GM13977 (cell line): ENCODE measurements at places on chromosomes 5 and 9.

GRCh38 chr9:87741891-87742290, 16.0 kb downstream of the CTSL start:
- DNase-seq: no peak

GRCh38 chr9:135000647-135001245, 83.0 kb upstream of the FCN1 start:
- DNase-seq: no peak

- no peak for DNase-seq
Measured at GRCh38 chr9:130482463-130482862, 37.7 kb downstream of the ASS1 start.

GRCh38 chr5:82111191-82111590, 139.4 kb downstream of the ATG10 start:
- peak; percentile 10 for DNase-seq

GRCh38 chr5:3996707-3997336, 401.2 kb downstream of the IRX1 start:
- DNase-seq: no peak

GRCh38 chr5:150140830-150141229, 14.8 kb downstream of the PDGFRB start:
- DNase-seq: no peak

GRCh38 chr5:113176196-113176595, 199.6 kb downstream of the DCP2 start:
- no peak for DNase-seq

- no peak for DNase-seq
Measured at GRCh38 chr5:44640945-44641456, 167.7 kb upstream of the MRPS30 start.

DNA sequence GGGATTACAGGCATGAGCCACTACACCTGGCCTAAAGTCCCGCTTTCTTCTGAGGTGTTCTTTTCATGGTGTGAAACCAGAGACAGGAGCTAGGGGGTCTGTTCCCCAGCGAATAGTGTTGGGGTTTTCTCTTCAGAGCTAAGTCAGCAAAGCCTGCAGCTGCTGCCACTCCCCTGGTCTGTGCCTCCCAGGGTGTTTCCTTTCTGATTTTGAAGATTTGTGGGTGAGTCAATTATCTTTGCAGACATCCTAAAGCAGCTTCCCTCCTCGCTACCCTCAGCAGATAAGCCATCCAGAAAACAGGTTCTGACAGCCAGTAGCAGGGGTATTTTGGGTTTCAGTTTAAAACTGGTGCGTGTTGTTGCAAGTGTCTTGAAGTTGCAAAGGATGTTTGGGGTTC, 72.0 kb upstream of the IQGAP2 start:
- no peak for DNase-seq

GRCh38 chr9:115690786-115691496, 462.6 kb upstream of the PAPPA start:
- DNase-seq: no peak

- DNase-seq: no peak
Measured at GRCh38 chr5:68720884-68721610, 372.8 kb upstream of the SLC30A5 start.

DNA sequence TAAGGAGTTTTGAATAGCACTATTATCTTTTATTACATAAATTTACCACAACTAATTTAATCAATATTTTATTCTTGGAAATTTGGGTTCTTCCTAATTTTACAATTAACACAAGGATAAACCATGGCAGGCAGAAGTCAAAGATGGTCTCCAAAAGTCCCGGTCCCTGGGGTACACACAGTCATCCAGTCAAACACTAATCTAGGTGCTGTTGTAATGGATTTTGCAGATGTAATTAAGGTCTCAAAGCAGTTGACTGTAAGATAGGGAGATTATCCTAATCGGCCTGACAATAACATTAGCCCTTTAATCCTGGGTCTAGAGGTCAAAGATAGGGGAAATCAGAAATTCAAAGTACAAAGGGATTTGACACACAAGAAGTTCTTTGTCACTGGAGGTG, 57.5 kb upstream of the HTR1A start:
- no peak for DNase-seq

DNA sequence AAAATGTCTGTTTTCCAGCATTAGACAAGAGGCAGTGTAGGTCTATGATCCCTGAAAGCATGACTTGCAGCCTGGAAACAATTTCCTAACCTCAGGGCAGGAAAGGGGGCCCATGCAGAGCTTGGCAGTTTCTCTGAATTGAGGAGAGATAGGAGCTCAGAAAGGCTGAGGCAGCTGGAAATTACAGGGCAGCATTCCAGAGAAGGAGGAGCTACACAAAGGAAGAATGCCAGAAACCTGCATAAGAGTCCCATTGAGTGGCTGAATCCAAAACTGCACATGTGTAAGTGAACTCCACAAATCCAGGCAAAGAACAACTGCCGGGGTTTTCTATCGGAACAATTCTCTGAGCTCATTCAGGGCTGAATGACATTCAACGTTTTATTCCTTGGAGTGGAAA, 346.8 kb downstream of the PIK3R1 start:
- DNase-seq: no peak

DNA sequence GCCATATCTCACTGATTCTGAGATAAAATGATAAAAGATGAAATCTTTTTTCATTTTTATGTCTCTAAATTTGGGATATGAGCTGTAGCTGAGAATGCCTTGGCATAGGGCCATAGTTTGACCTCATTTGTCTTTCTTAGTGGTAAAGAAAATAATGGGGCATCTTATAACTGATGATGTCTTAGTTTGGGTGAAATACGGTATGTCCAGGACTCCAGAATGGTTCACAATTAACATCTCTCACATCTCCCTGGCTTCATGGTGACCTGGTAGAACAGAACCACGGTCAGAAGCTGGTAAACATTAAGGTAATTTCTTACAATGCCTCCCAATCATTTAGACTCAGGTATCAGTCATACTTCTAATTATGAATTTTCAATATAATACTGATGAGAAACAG, 250.8 kb downstream of the MAT2B start:
- DNase-seq: no peak

DNA sequence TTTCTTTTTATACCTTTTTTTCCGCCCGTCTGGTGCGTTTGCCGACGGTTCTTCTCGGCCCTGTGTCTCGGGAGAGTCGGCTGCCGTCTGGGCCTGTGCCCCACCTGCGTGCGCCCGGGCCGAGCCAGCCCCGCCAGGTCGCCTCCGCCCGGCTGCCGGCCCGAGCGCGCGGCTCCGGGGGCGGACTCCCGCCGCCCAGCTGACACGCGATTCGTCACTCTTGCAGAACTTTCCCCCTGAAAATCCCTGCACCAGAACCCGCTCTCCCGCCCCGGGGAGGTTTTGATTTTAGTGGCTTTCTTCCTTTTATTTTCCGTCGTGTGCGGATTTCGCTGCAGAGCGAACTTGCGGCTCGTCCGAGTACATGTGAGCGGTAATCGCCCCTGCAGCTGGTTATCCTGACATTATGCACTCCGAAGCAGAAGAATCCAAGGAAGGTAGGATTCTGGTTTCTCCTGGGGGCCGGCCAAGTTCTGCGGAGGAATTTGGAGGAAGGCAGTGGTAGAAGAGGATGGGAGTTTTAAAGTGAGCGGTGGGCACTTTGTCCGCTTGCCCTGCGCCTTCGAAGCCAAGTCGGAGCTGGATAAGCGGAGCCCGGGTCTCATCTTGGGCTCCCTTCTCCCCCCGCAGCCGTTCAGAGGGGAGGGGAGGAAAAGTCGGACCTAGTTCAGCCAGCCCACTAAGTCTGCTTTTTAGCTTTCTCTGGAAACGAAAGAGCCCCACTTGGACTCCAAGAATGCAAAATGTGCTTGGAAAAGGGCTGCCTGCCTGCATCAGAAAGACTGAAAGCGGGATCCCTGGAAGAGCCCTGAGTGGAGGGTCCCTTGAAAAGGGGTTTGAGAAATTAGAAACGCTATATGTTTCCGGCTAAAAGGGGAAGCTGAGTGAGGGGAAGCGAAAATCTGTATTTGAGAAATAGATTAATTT, at the start of gene TNFAIP8:
Gene TNFAIP8, plus strand, starts transcription at position 335 of the 927 bp plus-strand sequence. Its CDS starts 72 bp downstream, at position 407.
- DNase-seq: peak; percentile 74

DNA sequence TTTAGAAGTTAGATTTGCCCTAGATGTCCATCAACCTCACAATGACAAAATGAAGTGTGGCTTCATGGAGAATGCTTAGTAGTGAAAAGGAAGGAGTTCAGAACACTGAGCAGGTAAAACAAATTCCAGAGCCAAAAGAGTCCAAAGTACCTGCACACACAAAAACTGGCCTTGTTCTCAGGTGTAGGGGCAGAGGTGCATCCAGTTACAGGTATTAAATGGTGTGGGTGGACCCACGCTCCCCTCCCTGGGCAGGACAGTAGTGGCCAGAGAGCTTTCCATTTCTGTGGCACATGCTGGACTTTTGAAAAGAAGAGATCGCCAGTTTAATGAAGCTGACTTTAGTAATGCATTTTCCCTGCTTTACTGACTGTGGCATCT, 47.2 kb downstream of the SECISBP2 start:
- no peak for DNase-seq

DNA sequence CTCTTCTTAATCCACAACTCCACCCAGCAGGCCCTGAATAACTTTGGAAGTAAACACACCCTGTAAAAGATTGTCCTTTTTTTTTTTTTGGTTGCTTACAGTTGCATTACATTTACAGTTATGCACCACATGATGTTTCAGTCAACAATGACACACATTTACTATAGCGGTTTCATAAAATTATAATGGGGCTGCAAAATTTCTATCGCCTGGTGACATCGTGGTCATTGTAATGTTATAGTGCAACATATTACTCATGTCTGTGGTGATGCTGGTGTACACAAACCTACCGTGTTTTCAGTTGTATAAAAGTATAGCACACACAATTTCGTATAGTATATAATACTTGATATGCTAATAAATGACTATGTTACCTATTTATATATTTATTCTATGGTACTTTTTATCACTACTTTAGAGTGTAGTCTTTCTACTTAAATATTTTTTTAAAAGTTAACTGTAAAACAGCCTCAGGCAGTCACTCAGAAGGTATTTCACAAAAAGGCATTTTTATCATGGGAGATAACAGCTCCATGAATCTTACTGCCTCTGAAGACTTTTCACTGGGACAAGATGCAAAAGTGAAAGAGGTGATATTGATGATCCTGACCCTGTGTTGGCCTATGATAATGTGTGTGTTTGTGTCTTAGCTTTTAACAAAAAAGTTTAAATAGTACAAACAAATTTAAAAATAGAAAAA, 695.4 kb upstream of the CDH18 start:
- no peak for DNase-seq

GRCh38 chr9:125540497-125540896, 166.5 kb downstream of the MAPKAP1 start:
- DNase-seq: no peak

- DNase-seq: no peak
Measured at GRCh38 chr5:19977099-19977498, 10.9 kb downstream of the CDH18 start.

- DNase-seq: no peak
Measured at GRCh38 chr5:52825826-52826225, 38.1 kb downstream of the ITGA1 start.

- DNase-seq: no peak
Measured at GRCh38 chr9:7960320-7961050, 160.9 kb upstream of the DMAC1 start.

- peak; percentile 78 for DNase-seq
Measured at GRCh38 chr9:131289301-131290035, at the start of gene PLPP7. PLPP7 (plus strand) TSS chr9:131289723; CDS start chr9:131289998, 275 bp downstream.

DNA sequence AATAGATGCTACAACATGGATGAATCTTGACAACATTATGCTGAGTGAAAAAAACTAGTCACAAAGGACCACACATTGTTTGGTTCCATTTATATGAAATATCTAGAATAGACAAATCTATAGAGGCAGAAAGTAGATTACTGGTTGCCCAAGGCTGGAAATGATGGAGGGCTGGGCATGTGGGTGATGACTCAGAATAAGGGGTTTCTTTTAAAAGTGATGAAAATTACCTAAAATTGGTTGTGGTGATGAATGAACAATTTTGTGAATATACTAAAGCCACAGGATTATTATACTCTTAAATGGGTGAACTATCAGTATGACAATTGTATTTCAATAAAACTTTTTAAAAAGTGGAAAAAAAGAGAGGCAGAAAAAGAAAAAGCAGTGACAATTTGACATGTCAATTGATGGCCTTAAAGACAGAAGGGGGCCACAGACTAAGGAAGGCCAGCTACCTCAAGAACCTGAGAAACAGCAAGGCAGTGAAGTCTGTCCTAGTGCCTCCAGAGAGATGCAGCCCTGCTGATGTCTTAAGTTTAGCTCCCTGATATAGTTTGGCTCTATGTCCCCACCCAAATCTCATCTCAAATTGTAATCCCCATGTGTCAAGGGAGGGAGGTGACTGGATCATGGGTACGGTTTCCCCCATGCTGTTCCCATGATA, 182.7 kb downstream of the PIK3R1 start:
- DNase-seq: no peak

DNA sequence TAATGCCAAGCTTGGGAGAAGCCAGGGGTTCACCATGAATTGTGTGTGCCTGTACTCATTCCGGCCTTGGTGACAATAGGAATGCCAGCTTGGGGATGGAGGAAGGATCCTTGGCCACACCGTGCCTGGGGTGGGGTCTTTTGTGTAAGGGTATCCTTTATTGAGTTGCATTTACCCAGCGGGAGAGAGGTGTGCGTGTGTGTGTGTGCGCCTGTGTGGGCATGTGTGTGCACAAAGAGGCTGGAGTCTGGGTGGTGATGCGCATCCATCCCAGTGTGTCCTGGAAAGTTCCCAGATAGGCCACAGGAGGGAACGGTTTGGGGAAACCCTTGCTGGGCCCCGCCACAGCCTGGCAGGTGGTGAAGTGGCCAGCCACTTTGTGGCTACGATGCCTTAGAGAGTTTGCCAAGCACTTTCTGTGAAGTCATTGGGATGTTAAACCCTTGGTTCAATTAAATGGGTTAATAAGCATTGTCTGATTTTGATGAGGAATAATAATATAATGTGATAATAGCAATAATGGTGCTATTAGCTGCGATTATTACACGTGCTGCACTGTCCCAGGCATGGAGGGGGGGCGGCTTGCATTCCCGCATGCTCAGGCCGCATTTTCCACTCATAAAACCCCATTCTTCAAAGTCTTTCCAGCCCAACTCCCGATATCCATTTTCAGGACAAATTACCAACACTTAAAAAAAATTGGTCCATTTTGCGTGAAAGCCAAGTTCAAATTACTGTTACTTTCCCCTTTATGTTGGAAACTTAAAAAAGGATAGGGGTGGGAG, 13.7 kb downstream of the PITX1 start:
- no peak for DNase-seq

GRCh38 chr9:16179566-16179965, 626.7 kb downstream of the CCDC171 start:
- DNase-seq: peak; percentile 56

- no peak for DNase-seq
Measured at GRCh38 chr5:33068786-33069185, 357.7 kb downstream of the NPR3 start.

DNA sequence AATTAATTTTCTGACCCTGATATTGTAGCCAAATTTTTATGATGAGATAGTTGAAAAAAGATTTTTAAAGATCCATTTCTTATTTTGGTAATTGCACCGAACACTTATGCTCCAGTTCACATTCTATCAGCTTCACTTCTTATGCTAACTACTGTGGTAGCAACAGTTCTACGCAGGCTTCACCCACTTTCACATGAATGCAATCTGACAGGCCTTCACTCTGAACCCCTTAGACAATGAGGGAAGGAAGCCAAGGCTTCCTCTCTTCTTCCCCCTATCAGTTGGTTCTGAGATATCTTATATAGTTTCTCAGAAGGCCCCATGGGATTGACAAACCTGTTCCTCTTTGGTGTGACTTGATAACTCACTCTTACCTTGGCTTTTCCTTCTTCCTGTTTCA, 185.8 kb downstream of the CETN3 start:
- no peak for DNase-seq
